NCI-H748 treated with DMSO at 0.1 percent for 48 hours (cell line): ENCODE measurements at places on chromosomes 6 and 20.
A peak's percentile ranks its signal among the peaks of the same experiment; 100 is the strongest.

DNA sequence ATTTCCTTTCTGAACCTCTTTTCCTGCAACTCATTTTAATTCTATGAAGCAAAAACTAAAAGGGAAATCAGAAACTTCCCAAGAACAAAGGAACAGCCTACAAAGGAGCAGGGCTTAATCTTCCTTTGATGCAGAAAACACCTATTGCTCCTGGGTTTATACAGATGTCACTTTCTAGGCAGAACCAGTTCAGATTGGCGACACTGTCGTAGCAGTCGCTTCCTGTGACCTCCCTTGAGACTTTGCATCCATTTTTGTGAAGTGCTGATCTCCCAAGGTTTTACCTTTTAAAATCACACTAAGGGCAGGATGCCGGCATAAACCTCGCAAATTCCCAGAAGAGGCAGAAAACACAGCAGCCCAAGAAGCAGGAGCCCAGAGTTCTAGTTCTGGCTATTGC, 40.1 kb downstream of the JAG1 start:
- DNase-seq = no peak

DNA sequence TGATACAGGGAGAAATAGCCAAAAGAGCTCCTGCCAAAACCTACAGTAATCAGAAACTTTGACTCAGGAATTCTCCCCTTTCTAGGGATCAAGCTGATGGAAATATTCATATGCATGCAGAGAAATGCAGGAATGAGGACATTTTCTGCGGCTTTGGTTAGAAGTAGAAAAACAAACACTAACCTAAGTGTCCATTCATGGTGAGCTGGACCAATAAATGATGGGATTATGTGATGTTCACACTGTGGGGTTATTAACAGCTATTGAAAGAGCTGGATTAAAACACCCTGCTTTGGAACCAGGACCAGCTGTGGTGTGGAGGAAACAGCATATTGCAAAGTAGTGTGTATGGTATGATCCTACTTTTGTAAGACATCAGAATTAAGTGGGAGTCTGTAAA, 143.1 kb downstream of the SYCP2 start:
- DNase-seq = no peak

GRCh38 chr6:81934936-81935335, 182.5 kb upstream of the TENT5A start:
- DNase-seq = no peak

DNA sequence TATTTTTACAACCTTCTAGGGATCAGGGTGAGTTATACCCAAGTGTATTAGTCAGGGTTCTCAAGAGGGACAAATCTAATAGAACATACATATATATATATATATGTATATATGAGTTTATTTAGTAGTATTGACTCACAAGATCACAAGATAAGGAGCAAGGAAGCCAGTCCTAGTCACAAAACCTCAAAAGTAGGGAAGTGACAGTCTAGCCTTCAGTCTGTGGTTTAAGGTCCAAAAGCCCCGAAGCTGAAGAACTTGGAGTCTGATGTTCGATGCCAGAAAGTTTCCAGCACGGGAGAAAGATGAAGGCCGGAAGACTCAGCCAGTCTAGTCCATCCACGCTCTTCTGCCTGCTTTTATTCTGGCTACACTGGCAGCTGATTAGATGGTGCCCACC, 632.7 kb upstream of the AGPAT4 start:
- no peak for DNase-seq

DNA sequence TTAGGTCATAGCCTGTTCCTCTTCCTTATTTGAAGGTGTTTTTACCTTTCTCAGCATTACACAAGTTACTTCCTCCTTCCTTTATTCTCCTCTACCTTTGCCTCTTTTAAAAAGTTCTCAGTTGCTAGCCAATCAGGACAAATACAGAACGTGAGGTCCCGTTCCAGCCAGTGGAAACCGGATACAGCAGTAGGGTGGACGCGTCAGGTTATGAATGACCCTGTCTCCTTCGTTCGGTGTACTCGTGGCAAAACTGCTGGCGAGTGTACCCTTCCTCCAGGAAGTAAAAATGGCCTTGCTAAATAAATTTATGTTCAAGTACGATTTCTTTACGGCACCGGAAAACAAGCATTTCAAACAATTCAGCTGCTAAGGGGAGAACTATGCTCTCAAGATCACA, 77.0 kb upstream of the MLN start:
- DNase-seq = no peak

GRCh38 chr6:46491628-46492547, 639 bp upstream of the RCAN2 start:
- peak; percentile 46 for DNase-seq

GRCh38 chr6:80967609-80968008, 784.9 kb downstream of the TENT5A start:
- no peak for DNase-seq

- DNase-seq = no peak
Measured at GRCh38 chr20:23091721-23092383, 5.7 kb upstream of the CD93 start.
